ENCODE measurements at places on chromosomes 2 and 18.

DNA sequence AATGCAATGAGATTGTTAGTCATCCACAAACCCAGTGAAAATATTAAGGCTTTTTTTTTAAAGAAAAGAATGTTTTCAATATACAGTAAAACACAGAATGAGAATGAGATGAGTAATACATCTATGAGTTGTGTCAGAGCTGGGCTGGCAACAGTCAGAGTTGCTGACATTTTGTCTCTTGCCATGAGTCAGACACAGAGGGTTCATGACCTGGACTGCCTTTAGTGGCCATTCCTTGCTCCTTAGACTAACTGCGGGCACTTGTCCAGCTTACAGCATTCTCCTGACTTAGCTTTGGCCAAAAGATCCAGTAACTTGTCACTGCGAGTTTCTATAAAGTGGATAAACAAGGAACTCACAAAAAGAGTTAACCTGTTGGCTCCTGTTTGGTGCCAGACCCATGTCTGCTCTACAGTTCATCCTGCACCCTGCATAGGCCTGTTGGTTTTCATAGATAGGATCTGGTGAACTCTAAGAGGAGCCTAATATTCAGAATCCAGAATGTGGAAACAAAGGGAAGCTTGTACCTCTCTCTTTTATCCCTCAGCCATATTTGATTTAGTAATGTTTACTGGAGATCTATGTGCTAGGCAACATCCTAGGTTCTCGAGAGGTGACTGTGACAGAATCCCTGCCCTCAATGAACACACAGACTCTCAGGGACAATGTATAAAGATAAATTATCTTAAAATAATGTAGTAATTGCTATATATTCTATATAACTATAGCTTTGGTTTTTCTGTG is 391.5 kb upstream of the VWC2L start:
- DNase-seq: peak; percentile 92

GRCh38 chr18:45957100-45957499 is 10.0 kb downstream of the EPG5 start:
- DNase-seq: peak; percentile 69

- no peak for DNase-seq
Observed at GRCh38 chr2:24121469-24121868, 1.7 kb downstream of the PFN4 start.

DNA sequence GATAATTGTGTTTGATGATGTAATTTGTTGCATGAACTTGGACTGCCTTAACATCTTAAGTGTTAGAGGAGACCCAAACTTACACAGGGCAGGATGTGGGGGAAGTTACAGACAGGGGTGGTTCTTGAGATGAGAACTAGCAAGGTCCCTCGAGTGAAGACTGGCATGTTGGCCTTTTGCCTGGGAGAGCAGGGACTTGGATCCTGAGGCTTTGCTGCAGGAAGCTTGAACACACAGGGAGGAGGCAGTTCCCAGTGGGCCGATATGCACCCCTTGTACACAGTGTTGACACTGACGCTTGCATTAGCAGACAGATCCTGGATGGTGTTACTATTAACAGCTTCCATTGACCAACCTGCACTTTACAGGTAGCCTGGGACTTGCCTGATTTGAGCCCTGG is 47.5 kb downstream of the CHRNA1 start:
- DNase-seq: no peak

DNA sequence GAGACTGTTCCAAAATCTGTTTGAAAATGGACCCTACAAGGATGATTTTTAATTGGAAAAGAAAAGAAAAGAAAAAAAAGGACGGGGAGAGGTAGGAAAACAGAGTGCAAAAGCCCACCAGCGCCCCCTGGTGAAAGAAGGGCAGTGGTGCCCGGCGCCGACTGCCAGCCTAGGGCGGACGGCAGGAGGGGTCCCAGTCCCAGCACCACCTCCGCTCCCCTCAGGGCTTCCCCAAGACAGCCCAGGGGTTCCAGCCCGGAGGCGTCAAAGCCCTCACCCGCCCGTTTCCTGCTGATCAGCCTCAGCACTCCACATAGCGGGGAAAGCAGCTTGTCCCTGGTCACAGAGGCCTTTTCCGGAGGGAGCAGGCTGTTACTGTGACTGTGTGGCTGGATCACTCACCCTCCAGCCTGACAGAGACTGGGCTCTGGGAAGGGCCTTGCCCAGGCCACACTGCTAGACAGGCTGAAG is 213.9 kb downstream of the TFCP2L1 start:
- DNase-seq: peak; percentile 10

Data from AG09319 (cell line).